ENCODE measurements at places on chromosomes 5 and 9.

- DNase-seq = no peak
Observed at GRCh38 chr9:91833878-91834255, 116.2 kb downstream of the ROR2 start.

DNA sequence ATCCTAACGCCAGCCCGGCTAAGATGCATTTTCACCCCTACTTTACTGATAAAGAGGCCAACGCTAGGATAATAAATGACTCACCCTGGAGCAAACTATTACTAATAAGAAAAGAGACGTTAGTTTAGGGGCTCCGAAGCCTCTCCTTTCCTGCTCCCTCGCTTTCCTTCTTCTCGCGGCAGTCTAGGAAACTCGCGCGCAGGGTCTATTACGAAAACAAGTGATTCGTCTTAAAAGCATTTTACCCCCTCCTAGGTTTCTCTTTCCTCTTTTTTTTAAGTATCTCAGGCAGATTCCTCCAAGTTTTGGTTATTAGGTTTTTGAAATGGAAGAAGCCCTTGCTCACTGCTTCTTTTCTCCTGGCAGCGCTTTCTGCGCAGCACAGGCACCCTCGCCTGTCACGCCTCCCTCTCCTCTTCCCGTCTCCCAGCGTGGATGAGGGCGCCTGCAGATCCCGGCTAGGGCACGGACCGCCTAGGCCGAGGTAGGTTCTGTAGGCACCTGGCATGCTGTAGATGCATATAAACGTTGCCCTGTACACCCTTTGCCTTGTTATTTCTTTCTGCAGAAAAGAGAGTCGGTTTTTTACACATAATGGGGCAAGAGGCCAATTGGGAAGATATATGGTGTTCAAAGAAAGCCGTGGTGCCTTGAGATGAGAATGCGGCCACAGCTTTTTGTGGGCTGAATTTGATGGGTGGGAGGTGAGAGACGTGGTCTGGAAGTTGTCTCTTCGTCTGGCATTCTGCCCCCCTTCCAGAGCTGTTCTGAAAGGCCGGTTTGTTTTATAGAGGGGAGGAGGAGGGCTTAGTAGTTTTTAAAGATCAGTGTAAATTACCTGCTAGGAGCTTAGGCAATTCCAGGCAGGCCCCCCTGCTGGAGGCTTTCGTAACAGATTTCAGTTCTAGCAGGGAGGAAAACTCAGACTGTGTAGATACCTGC is 983 bp downstream of the GCNT1 start:
- no peak for DNase-seq

DNA sequence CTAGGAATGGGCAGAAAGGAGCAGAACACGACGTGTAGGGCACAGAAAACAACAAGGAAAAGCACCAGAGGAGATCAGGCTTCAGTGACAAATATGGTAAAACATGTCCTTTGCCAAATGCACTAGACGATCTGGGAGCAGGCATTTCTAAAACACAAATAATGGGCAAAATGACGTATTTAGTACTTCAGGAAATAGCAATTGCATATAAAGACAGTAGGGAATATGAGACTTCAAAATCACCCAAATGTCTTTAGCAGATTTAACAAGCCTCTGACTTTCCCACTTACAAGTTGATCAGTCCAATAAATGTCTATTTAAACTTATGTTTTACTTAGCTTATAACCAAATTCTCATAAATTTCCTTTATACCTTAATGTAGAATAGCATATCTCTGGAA is 969.6 kb upstream of the C9orf72 start:
- no peak for DNase-seq

DNA sequence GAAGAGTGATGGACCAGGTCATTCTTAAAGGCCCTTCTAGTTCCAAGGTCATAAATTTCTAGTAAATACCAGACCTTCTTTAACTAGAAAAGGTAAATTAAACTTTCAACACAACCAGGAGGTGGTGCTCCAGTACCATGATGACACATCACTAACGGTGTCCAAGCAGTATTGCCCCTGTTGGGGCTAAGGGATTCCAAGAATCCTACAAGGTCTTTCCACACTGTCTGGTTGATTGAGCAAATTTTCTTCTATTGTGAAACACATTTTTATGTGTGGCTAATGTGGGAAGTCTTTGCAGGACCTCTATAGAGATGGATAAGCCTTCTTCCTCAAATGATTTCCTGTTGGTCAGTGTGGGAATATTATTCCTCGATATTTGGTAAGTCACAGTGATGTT is 459.6 kb upstream of the PAPPA start:
- DNase-seq = no peak

DNA sequence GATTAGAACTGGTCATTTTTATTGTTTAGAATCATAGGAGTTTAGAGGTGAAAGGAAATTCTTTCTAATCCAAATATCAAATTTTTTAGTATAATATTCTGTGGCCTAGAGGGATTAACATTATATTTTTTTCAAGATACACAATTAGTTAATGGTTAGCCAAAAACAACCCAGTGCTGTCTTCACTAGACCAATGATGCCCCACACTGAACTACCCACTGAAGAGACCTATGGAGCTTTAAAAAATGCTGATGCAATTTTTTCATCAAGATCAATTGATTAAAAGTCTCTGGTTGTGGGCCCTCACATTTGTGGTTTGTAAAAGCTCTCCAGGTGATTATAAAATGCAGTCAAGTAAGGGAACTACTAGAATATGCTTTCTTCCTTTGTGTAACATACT is 274.1 kb upstream of the C9orf72 start:
- DNase-seq = no peak

GRCh38 chr5:142450419-142450818 is 125.6 kb upstream of the SPRY4 start:
- DNase-seq = no peak

- no peak for DNase-seq
Observed at GRCh38 chr9:744046-744712, 97.3 kb upstream of the DMRT1 start.

DNA sequence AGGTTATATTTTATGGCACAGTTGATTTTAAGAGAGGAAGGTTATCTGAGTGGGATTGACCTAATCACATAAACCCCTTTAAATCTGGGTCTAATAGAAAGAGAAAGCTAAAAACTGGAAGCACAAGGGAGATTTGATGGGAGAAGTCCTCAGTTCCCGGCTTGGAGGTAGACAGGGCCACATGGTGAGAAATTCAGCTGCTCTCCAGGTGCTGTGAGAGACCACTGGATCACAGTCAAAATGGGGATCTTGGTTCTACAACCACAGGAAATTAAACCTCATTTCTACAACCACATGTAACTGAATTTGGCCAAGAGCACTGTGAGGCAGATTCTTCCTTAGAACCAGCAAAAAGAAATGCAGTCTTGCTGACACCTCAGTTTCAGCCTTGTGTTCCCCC is 2352.7 kb downstream of the MAT2B start:
- no peak for DNase-seq

DNA sequence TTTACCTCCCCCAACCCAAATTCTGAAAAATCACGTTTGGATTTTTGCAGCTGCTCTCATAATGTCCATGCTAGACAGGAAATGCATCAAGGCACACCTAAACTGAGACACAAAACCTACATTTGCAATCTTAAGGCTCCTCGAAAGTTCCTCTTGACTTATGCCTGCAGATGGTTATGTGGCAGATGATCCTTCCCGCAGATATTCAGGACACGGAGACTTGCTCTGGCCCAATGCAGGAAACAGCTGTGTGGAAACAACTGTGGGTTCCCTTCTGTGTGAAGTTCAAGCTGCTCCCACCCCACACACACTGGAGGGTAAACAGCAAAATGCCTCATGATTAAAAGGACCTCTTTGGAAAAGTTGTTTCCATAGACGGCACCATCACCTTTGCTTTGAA is 253.8 kb downstream of the EBF1 start:
- DNase-seq = no peak

- no peak for DNase-seq
Observed at GRCh38 chr9:13427587-13427986, 148.1 kb upstream of the MPDZ start.

- peak; percentile 34 for DNase-seq
Observed at GRCh38 chr5:463952-464351, 21.0 kb downstream of the EXOC3 start.

DNA sequence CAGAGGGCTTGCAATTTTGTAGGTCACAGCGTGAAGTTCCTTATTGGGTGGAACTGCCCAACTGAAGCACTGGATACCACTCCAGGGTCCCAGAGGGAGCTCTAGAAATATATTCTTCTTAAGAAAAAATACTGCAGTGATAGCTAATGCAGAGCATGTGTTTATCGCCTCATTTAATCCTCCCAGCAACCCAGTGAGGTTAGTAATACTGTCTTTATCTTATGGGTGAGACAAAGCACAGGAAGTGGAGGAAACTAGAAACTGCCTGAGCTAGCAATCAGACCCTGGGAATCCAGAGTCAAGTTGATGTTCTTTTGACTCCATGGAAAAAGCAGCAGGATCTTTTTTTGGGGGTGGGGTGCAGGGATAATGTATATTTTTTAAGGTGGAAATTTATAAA is 153.3 kb downstream of the PJA2 start:
- DNase-seq = no peak

DNA sequence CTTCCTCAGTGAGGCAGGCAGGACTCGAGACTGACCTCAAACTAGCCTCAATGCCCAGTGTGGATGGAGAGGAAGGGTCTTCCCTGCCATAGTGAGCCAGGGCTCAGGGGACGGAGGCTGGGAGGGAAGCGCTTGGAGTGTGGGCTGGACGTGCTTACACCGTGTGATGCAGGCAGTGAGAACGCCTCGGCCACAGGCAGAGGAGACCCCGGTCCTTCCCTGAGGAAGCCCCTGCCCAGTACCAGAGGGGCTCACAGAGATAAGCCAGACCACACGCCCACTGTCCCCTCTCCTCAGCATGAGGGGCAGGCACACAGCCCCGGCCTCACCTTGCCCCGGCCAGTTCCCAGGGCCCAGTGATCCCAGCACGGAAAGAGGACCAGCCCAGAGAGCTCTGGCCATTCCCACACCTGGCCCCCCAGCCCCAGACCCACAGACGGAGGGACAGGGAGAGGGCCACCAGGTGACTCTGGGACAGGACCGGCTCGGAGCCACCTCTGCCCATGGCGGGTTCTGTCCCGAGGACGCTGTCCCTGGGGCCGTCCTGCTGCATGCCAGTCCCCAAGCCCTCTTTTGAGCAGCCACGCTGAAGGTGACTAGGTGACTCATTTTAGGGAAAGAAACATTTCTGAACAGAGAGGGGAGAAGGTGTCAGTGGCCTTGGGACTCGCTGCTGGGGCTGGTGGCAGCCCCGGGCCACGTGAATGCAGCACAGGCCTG is 6.0 kb upstream of the NSMF start:
- DNase-seq = no peak

DNA sequence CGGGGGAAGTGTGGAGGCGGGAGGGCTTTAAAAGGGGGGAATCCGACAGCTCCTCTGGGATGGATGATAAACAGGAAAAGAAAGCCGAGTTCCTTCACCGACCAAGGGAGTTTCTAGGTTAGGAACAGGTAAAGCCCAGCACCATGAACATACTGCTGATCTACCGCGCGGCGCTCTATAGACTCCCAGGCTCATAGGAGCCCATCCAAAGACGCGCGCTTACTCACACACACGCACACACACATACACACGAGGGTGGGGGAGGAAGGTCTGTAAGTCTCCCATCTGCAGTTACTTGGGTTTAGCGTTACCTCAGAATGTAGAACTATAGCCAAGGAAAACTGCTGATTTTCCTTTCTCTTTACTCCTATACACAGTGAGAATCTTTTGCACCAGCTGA is 2.6 kb upstream of the GABRB2 start:
- no peak for DNase-seq

DNA sequence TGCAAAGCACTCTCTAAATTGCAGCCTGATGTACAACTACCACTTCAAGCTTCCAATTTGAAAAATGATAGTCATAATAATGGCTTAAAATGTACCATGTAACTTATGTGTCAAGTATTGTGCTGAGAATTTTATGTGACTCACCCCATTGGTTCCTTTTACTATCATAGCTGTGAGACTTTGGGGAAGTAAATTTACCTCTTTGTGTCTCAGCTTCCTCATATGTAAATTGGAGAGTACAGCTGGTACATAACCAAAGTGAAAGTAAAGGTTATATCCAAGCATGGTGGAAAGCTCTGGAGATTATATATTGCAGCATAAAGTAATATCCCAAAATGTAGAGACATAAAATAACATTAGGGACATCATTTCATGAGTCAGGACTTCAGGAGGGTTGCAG is 2200.4 kb upstream of the C9orf72 start:
- DNase-seq = no peak

DNA sequence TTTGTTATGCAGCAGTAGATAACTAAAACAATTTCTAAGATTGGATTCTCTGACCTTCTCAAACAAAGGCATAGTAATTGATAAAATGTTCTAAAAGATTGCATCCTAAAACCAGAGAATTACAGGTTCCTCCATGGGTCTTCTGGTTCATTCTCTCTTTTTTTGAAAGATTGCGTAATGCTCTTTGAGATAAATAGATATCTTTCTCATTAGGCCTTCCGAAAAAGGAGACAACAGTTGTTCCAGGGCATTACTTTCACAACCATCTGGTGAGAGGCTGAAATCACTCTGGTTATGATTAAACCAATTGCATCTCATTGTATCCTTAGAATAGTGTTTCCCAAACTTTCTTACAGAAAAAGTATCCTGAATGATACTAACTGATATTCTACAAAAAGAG is 174.7 kb upstream of the NREP start:
- DNase-seq = no peak

DNA sequence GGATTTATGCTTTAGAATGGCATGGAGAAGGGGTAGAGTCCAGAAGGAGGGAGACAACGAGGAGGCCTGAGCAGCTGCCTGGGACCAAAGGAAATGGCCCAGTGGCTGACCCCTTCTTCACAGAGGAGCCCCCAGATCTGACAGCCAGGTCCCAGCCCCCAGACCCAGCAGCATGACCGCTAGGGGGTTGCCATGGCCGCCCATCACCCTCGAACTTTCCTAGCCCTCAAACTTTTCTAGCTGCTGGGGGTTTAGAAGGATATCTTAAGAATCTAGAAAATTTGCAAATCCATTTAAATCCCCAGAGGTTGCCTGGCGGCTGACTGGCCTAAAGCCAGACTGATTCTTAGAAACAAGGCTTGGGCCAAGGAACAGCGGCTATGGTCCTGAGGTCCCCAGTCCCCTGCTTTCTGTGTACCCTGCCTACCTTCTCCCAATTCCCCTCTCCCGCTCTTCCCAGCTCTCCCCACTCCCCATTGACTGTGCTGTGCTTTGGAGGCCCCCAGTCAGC is 972 bp downstream of the PDGFRB start:
- DNase-seq = no peak

- no peak for DNase-seq
Observed at GRCh38 chr5:71841107-71841506, 122.0 kb downstream of the CARTPT start.

DNA sequence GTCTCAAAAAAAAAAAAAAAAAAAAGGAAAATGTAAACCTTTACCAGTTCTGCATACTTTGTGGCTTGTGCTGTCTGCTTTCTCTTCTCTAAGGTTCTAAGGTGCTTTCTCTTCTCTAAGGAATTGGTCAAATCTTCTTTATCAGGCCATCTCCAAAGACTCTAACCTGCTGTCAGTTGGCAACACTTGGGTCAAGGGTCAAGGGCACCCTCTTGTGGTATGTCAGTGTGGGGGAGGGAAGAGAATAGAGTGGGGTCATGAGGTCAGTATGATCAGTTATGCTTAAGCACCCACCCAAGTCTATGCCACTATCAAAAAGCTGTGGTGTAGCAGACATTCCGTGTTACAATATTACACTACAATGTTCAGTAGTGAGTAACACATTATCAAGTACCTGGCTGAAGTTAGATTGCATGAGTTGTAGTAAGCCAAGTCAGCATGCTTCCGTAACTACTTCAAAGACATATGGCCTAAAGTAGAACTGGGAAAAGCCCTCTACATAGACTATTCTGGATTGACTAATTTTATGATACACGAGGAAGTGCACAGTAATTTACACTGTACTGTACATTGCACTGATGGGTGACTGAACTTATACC is 25.0 kb upstream of the CCL28 start:
- no peak for DNase-seq

Measured in activated CD8-positive, alpha-beta memory T cell treated with anti-CD3 and anti-CD28 coated beads for 1 hour (primary cell).